ENCODE measurements at places on chromosomes 1 and 21. TPM values are rescaled to one million over a fixed set of nuclear protein-coding genes. Genes with fewer than 3 reads are reported as not detected.

- no peak for DNase-seq
These were observed 149.4 kb downstream of the RYR2 start for GRCh38 chr1:237191403-237191802.

- DNase-seq: no peak
These were observed 54.6 kb upstream of the NCAM2 start for GRCh38 chr21:20943561-20943997.

REN gene
- not detected for total RNA-seq

MAP1LC3C gene
- 0.09 TPM for total RNA-seq

DNA sequence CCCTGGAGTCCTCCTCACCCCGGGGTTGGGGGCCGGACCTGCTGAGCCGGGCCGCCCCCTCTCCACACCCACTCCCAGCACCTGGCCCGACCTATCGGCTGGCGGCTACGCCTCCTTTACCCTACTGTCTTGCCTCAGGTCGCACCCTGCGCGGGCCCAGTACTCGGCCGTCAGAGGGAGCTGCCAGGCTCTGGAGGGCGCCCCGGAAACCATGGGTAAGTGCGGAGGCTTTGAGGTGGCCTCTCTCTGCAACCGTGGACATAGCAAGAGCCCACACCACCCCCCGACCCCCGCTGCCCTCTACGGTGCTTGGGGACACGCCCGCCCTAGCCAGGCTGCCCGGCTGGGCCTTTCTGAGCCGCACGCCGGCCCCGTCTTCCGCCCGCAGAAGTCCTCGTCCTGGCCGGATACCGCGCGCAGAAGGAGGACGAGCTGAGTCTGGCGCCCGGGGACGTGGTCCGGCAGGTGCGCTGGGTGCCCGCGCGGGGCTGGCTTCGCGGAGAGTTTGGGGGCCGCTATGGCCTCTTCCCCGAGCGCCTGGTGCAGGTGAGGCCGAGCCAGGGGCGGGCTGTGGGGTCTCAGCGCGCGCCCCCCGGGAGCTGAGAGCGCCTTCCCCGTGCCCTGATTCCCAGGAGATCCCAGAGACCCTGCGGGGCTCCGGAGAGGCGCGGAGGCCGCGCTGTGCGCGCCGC lies at the start of gene SH3D21:
Gene SH3D21 (plus strand): TSS at position 159 of the 692 bp plus-strand sequence. CDS start 53 bp downstream, at position 212.
- no peak for DNase-seq

DNA sequence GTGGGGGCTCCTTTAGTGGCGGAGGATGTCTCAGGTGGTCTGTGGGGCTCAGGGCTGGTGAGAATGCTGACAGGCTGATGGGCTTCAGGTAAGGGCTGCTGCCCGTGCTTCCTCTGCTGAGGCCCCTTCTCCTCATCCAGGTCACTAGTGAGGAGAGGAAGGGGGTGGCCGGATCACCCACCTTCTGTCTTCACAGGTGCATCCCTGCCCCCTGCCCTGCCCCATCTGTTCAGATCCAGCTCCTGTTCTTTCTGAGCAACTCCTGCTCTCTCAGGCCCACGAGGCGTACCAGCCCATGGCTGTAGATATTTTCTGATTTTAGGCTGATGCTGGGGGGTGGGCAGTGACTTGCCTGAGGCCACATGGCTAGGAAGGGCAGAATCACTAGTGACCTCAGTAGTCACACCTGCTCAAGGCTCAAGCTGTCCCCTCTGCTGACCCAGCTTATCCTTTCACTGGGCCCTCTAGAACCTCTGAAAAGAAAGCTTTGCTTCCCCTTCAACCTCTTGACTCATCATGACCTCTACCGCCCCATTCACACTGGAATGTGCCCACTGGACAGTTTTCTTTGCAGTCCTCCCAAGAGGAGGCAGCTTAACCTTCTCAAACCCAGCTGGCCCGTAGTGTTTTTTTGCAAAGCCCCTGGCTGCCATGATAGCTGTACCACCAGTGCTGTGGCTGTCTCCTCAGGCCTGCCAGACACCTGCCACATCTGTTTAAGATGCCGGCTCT lies 14.8 kb downstream of the DCST2 start:
- no peak for DNase-seq

ZNF593OS gene
- not detected for total RNA-seq

DNA sequence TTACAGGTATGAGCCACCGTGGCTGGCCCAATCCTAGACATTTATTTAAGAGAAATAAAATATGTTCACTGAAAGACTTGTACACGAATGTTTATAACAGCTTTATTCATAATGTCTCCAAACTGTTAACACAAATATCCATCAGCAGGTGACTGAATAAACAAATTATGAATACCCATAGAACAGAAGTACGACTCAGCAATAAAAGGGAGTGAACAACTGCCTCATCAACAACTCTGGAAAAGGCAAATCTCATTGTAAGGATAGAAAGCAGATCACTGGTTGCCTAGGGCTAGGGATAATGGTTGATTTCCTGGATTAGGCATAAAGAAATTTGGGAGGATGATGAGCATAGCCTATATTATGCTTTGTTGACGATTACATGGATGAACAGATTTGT lies 41.7 kb downstream of the GABPA start:
- no peak for DNase-seq

DRAXIN gene
- total RNA-seq: 2.4 TPM

SIM2 gene
- total RNA-seq: 0.18 TPM

LAPTM5 gene
- total RNA-seq: 0.18 TPM

DNA sequence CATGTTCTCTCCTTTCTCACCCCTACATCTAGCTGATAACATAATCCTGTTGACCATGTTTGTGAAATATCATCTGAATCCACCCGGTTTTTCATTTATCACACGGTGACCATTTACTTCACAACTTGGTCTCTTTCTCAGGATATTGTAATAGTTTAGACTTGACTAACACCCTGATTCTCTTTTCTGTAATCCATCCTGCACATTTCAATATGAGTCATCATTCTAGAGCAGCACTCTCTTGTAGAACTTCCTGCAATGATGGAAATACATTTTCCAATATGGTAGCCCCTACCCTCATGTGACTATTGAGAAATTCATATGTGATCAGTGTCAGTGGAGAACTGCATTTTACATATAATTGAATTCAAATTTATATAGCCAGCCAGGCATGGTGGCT lies 2.3 kb upstream of the JAM2 start:
- no peak for DNase-seq

OR2T35 gene
- not detected for total RNA-seq

DNA sequence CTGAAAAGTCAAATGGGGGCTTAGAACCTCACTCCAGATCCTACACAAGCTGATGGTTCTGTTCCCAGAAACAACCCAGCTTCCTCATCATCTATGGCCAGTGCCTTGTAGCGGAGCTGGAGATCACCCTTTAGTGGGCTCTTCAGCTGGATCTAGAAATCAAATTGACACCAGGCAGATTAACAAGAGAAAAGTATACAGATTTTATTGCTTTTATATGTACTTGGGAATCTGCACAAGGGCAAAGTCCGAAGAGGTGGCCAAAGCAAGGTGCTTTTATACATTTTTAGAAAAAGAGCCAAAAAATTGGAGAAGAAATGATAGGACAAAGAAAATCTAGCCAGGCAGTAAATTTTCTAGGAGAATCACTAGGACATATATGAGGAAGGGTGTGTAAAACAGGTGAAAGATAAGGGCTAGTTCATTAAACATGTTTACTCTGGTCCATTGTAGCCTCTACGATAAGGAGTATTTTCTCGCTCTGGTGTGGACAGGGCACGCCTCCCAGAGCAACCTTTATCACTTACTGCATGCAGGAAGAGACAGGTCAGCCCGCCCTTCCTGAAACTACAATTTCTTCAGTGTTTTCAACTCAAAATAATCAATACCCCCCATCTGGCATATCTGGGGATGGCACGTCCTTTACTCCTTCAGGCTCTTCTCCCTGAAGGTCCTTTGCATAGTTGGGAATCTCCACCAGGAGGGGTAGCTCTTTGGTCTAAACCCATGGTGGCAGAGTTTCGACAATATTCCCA lies 14.0 kb upstream of the LGALS8 start:
- no peak for DNase-seq

GRCh38 chr21:39927304-39927886 lies 60.2 kb downstream of the PCP4 start:
- no peak for DNase-seq

DNA sequence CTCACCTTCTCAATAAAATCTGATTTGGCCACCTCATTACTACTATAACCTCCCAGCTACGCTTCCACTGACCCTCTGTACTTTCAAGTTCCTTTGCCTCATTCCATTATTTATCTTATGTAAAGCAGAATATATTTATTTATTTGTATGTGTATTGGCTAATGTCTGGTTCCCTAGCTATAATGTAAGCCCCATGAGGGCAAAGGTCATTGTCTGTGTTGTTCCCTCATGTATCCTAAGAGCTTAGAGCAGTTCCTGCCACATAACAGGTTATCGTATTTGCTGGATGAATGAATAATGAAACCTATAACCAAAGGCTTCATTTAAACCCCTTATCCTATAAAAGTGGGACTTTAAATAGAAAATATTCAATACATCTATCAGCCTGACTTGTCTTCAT lies 77.9 kb upstream of the DPT start:
- no peak for DNase-seq

Measured in fibroblast of the aortic adventitia (primary cell).